ENCODE measurements at places on chromosomes 5 and 9. TPM values are rescaled to one million over a fixed set of nuclear protein-coding genes. Genes with fewer than 3 reads are reported as not detected.

DNA sequence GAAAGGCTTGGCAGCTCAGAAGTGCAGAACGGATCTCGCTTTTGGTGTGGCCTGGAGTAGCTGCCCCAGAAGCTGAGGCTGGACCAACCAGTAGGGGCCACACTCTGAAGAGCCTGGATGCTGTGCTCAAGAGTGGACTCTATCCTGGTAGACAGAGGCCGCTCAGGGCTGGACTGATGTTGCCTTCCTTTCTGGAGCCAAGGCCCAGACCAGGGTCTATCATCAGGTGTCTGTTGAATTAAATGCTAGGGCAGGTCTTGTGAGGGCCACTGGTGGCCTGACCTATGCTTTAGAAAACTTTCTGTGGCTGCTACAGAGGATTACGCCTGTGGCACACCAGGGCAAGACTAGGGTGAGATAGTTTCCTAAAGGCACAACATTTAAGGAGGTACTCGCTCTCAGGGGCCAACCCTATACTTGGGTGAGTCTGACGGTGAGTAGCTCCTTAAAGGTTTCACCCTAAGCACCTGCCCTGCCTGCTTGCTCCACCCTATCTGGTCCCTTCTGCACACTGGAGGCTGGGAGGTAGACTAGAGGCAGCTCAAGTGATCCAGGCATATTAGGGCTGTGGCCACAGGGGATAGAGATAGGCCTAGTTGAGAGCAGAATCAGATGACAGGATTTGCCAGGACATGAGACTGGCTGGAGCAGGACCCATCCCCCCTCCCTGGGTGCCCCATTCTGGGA, 9.8 kb upstream of the IRF1 start:
- DNase-seq: no peak

- no peak for DNase-seq
Measured at GRCh38 chr5:77210964-77211690, 647 bp downstream of the PDE8B start.

DNA sequence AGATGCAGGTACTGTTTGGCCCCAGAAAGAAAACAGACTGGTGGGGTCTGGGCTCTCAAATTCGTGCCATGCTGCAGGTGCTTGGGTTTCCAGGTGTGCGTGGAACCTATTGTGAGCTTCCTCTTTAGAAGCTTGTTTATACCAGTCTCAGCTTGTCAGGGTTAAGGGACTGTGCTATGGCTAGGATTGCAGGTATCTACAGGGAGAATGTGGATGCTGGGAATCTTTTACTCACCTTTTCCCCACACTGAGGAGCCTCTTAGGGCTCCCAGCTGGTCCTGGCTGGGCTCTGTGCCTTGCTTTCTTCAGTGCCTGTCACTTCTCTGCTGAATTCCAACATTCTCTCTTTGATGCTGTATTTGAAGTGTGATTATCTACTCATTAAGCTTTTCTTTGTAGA, 111.8 kb downstream of the WDR70 start:
- no peak for DNase-seq

- DNase-seq: no peak
Measured at GRCh38 chr5:156277290-156277689, 49.7 kb upstream of the SGCD start.

Gene PCDHGB3
- 7.3 TPM for total RNA-seq

Gene MATR3
- 454 TPM for total RNA-seq

Gene ARHGEF28
- 16.9 TPM for total RNA-seq

Gene ZNF658
- 18.9 TPM for total RNA-seq

Gene FAM163B
- 0.26 TPM for total RNA-seq

Gene GABRA1
- total RNA-seq: 0.21 TPM

Gene ASPN
- 298 TPM for total RNA-seq
